ENCODE measurements at places on chromosomes 1 and 21. TPM values are rescaled to one million over a fixed set of nuclear protein-coding genes. Genes with fewer than 3 reads are reported as not detected.

The HAO2 gene
- under 0.01 TPM for total RNA-seq

The ESPN gene
- 1.3 TPM for total RNA-seq

The FAF1 gene
- 25.0 TPM for total RNA-seq

The LAD1 gene
- not detected for total RNA-seq

The MLLT11 gene
- 1.8 TPM for total RNA-seq
